CD4-positive, alpha-beta T cell treated with Interleukin-4 for 1 hour (primary cell): ENCODE measurements at places on chromosomes 1 and 21.
A peak's percentile ranks its signal among the peaks of the same experiment; 100 is the strongest.

GRCh38 chr1:55877437-55878232, 662.5 kb upstream of the USP24 start:
- DNase-seq = no peak

- DNase-seq = no peak
These were observed 40.1 kb downstream of the ZNF281 start for GRCh38 chr1:200369706-200370105.

DNA sequence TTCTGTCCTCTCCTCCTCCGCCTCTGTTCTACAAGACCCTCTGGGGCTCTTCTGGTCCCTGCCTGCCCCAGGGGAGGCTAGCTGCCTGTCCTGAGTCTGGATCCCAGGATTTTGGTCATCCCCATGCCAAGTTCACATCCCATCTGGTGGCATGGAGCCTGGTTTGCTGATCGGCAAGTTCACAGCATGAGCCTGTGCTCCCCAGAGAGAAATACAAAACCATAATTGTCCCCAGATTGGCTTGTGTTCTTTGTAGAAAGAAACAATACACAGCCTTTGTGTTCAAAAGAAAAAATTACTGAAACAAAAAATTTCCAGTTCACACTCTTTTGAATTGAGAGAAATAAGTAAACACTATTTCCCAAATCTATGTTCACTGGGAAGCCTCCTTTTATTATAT, 149.4 kb upstream of the ZC3H12A start:
- no peak for DNase-seq

GRCh38 chr1:1272341-1273208, 1.1 kb downstream of the UBE2J2 start:
- DNase-seq = no peak

DNA sequence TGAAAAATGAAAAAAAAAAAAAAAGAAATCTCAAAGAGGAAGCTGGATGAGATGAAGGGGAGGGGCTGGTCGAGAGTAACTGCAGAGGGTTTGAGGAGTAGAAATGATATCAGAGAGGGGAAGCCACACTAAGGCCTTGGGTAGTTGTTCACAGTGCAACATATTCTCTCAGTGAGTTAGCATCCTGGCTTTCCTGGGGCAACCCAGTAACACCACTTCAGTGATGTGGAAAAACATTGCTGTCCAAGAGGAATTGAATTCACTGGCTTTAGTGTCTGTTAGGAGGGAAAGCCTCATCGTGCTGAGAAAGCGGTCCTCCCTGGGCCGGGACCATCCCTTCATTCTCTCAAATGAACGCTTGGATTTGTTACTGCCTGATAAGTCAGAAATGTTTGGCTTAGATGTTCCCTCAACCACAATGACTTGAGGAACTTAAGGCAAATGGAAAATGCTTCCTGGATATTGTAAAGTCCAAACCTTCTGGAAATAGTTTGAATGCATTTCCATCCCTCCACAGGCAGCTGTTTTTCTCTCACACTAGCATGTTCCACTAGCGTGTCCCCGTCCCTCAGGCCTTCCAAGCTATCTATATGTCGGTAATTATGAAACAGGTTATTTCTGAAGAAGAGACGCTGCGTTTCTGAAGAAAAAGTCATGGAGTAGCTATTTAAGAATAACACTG, 12.2 kb downstream of the TGFB2 start:
- no peak for DNase-seq

GRCh38 chr1:26811057-26811456, 15.4 kb upstream of the ZDHHC18 start:
- peak; percentile 50 for DNase-seq

GRCh38 chr1:177451191-177451590, 280.4 kb downstream of the BRINP2 start:
- DNase-seq = no peak

- no peak for DNase-seq
These were observed 94.8 kb downstream of the MIS18A start for GRCh38 chr21:32184065-32184464.

DNA sequence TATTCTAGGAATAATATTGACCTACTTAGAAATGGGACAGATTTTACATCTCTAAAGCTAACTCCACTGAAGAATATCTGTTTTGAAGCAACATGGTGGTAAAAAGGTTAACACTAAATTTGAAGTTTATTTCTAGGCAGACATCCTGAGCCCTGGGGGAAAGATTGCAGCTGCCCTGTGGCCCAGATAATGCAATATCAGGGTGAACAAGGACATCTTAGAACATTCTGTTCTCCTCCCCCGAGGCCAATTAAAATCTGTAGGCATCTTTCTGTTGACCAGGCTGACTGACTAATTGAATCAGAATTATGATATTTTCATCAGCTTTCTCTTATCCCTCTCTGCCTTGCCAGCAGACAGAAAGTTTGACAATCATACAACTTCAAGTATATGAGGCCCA, 149.8 kb upstream of the DUSP10 start:
- DNase-seq = no peak

GRCh38 chr1:198068285-198068684, 88.5 kb upstream of the NEK7 start:
- DNase-seq = no peak

DNA sequence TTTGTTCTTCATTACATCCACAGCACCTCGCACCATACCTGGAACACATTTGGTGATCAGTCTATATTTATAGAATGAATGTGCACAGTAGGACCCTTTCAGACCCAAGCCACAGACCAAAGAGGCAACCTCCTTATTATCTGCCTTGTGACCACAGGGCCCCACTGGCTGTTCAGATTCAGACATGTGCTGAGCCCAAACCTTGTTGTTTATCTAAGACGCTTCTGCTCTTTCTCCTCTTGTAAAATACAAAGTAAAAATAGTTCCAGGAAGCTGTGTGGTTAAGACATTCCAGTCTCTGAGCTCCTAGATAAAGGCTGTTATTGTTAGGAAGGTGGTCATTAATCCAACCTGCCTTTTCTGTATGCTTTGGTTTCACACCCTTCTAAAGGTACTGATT, 3.6 kb upstream of the SCMH1 start:
- no peak for DNase-seq

DNA sequence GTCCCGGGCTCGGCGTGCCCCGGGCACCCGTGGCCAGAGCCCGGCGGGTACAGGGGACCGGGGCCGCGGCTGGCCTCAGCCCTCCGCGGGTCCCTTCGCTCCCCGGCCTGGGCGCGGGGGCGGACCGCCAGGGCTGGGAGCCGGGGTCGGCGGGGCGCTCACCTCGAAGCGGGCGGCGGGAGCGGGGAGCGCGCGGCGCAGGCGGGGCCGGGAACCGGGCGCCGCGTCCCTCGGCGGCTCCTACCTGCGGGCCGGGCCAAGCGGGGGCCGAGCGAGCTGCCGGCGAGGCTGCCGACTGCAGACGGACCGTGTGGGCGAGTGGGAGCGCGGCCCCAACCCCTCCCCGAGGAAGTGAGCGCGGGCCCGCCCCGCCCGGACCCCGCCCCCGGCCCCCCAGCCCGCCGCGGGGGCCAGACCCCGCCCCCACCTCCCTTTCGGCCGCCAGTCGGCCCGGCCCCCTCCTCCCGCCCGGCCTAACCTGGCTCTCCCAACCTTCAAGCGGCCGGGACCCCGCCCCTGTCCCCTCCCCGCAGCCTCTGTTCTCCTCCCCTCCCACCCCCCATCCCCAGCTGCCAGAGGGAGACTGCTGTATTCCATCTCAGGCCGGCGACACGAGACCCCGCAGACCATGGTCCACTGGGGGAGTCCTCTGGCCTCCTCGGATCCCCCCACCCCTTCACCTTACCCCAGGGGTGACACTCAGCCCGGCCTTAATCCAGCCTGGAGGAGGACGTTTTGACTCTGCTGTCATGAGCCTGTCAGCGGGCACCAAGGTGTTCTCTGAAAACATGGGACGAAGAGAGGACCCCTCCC, at the start of gene FHL3:
TSS of gene FHL3 (minus strand) at position 320 of the 813 bp plus-strand sequence. CDS start 6,102 bp downstream, outside the sequence.
- DNase-seq = peak; percentile 45

GRCh38 chr21:24727803-24728440, 879.4 kb downstream of the MRPL39 start:
- no peak for DNase-seq

DNA sequence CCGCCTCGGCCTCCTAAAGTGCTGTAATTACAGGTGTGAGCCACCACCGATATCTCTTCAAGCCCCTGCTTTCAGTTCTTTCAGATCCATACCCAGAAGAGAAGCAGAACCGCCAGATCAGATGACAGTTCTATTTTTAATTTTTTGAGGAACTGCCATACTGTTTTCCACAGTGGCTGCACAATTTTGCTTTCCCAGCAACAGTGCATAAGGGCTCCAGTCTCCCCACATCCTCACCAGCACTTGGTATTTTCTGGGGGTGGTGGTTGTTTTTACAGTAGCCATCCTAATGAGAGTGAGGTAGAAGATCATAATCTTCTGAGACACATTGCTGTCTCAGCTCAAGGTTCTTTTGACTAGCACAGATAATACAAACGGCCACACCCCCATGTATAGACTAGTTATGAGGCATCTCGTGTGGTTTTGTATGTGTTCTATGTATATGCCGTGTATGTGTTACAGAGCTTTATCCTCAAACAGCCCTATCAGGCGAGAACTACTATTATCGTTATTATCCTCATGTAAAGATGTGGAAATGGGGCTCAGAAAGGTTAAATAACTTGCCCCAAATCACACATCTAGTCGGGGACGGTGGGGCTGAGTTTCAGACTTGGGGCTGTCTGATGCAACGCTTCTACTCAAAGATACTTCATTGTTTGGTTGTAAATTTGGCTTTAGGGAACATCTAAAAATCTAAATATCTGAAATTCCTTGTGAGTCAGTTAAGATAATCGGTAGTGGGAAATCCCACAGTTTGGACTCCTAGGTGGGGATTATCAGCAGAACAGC, 12.0 kb downstream of the FHAD1 start:
- no peak for DNase-seq

GRCh38 chr1:182270731-182271130, 120.9 kb downstream of the GLUL start:
- DNase-seq = no peak

GRCh38 chr1:23701996-23702395, 10.4 kb downstream of the RPL11 start:
- DNase-seq = no peak

GRCh38 chr1:242828199-242828598, 303.7 kb upstream of the PLD5 start:
- no peak for DNase-seq

GRCh38 chr1:245298781-245299180, 144.0 kb downstream of the KIF26B start:
- no peak for DNase-seq
